Stimulated activated effector memory CD8-positive, alpha-beta T cell treated with anti-CD3 and anti-CD28 coated beads, Interleukin-12 subunit alpha, Interleukin-12 subunit beta, amount 100 ng/mL, for 72 hours (primary cell): ENCODE measurements at places on chromosomes 7 and 10.

- no peak for DNase-seq
These were observed 776.1 kb downstream of the MAGI2 start for GRCh38 chr7:78677391-78677790.

- DNase-seq = no peak
These were observed 230.2 kb downstream of the FZD1 start for GRCh38 chr7:91494450-91494849.

GRCh38 chr10:99654390-99655175 lies 4.7 kb upstream of the ENTPD7 start:
- no peak for DNase-seq

GRCh38 chr7:121097577-121097976 lies 109.1 kb downstream of the CPED1 start:
- no peak for DNase-seq

GRCh38 chr7:51069411-51070083 lies 247.1 kb downstream of the COBL start:
- no peak for DNase-seq

GRCh38 chr10:89030791-89031190 lies 40.2 kb downstream of the FAS start:
- DNase-seq = no peak

DNA sequence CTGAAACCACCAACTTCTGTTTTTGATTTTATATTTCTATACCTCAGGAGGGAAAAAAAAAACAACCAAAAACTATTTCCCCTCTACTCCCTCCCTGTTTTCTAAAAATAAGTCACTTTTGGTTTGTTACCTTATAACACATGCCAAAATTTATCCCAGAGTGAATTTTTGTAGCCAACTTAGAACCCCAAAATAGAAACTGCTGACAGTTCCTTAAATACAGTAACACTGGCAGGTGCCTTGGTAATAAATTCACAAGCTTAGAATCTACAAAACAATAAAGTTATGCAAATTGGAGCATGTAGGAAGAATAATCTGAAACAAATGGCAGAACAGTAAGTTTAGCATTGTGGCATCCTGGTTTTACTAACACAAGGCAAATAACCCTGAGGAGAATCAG lies 165.0 kb upstream of the HDAC9 start:
- DNase-seq = no peak

- no peak for DNase-seq
These were observed 455.4 kb upstream of the C7orf33 start for GRCh38 chr7:148135116-148135515.

DNA sequence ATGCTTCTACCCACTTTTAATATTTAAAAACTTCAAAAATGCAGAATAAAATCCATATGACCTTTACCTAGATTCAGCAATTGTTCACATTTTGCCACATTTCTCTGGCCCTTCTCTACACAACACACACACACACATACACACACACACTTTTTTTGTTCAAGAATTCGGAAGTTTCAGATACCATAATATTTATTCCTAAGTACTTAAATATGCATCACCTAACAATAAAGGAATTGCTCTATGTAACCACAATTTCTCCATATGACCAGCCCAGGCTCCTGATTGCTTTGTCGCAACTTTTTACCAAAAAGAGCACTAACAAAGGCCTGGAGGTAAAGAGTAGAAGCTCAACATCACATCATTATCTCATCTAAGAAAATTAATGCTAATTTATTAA lies 106.6 kb downstream of the FAS start:
- no peak for DNase-seq

DNA sequence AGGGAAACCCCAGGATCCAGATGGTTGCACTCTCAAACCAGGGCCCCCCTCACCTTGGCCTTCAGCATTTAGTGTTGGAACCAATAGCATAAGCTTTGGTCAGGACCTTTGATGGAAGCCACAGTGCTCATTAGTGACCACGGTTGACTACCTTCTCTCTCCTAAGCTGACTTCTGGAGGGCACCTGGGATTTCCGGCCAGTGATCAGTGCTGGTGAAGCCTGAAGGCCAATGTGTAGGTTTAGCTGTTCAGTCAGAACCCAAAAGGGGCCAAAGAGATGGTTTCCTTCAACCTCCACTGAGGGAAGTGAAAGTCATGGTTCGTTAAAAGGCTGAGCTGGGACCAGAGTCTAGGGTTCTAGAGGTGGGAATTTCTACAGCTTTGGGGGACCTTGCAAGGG lies 46.4 kb downstream of the TCF7L2 start:
- DNase-seq = no peak

GRCh38 chr7:88866265-88866863 lies 70.8 kb upstream of the TEX47 start:
- DNase-seq = no peak

GRCh38 chr7:105098863-105099515 lies 85.0 kb downstream of the KMT2E start:
- DNase-seq = no peak

DNA sequence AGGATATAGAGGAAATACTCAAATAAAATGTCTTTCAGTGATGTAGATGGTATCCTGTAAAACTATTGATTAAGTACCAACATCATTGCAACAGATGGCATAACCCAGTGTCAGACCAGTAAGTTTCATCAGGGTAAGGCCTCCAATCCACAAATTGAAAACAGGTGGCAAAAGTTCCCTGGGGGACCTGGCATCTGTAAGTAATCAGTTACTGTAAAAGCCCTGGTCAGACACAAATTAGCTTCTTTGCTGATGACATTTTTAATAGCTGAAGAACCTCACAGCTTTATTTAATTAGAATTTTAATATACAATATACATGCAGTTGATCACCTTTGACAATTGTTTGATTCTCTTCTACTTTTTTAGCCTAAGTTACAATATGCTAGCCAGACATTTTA lies 152.5 kb downstream of the PLXDC2 start:
- DNase-seq = no peak

DNA sequence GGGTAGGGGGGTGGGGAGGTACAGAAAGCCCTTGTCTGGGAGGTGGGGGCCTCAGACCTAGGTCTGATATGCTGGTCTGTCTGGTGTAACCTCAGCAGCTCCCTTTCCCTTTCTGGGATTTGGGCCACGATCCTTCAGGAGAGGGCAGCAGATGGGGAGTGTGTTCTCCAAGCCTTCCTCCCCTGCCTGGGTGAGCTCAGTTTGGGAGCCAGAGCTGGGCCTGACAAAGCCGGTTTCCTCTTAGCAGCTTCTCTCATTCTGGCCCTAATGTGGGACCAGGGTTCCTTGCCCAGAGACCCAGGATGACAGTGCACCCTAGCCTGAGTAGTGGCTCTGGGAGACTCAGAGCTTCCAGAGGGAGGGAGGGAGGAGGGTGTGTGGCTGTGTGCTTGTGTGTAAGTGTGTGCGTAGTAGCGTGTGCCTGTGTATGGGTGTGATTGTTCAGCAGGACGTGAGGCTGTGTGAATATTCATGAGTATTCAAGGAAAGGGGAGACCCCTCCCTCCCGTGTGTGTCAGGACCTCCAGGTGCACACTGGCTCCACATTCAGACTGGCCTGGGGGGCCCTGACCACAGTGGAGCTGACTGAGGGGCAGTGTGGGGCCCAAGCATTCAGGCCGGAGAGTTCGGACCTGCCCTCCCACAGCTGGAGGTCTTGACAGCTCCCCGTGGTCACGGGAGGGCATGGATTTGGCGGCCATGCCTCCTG lies 96.5 kb downstream of the ZMIZ1 start:
- no peak for DNase-seq
